ENCODE measurements at places on chromosomes 16 and 17.
A peak's percentile ranks its signal among the peaks of the same experiment; 100 is the strongest.

DNA sequence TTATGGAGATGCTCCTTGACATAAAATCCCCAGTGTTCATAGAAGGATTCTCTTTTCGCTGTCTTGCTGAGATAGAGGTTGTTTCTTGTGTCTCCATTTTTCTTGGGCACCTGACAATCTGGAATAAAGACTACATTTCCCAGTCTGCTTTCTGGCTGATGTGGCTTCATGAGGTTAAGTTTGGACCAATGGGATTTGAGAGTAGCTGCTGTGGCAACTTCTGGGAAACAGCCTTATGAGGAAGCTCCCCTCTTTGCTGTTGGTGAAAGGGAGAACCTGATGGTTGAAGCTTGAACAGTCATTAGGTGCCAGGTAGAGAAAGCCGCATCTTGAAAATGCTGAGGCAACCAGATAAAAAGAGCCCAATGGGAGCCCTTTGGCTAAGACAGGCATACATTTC is 24.4 kb downstream of the HS3ST4 start:
- DNase-seq = no peak

DNA sequence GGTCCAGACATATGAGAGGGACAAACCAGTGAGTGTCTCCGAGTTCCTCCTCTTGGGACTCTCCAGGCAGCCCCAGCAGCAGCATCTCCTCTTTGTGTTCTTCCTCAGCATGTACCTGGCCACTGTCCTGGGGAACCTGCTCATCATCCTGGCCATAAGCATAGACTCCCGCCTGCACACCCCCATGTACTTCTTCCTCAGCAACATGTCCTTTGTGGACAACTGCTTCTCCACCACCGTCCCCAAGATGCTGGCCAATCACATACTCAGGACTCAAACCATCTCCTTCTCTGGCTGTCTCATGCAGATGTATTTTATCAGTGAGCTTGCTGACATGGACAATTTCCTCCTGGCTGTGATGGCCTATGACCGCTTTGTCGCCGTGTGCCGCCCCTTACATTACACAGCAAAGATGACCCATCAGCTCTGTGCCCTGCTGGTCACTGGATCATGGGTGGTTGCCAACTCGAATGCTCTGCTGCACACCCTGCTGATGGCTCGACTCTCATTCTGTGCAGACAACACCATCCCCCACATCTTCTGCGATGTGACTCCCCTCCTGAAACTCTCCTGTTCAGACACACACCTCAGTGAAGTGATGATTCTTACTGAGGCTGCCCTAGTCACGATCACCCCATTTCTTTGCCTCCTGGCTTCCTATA is 19.2 kb downstream of the ZNF200 start:
- no peak for DNase-seq

DNA sequence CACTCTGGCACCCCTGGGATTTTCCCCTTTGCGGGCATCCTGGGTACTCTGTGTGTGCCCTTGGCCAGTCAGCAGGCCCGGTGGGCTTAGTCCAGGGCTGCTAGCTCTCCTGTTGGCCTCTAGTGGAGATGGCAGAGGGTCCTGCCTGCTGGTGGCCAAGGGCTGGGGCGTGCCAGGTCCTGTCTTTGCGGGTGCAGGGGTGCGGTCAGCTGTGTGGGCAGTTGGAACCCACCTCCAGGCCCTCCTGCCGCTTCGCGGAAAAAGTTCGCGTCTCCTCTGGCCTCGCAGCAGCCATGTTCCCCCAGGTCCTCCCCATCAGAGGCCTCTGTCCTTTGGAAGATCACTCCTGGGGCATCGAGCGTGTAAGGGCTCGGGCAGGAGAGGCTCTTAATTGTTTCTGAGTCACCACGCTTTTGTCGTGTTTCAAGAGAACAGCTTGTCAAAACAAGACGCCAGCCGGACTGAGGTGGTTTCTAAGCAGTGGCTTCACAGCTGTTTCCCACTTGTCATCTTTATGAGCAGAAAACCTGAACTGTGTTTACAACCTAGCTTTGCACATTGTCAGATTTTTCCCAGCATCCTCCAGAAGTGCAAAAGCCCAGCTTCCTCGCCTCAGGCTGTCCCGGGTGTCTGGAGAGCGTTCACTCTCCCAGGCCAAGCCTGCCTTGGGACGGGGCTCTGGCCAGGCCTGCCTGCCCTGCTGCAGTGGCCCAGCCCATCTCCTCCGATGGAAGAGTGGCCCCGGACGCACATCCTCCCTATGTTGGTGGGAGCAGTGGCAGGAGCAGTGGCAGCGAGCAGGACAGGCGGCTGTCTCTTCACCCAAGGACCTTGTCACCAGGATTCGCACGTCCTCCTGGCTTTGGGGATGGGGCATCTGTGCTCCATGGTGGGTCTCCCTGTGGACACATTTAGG is 5.0 kb upstream of the DNASE1L2 start:
- DNase-seq = peak; percentile 58

DNA sequence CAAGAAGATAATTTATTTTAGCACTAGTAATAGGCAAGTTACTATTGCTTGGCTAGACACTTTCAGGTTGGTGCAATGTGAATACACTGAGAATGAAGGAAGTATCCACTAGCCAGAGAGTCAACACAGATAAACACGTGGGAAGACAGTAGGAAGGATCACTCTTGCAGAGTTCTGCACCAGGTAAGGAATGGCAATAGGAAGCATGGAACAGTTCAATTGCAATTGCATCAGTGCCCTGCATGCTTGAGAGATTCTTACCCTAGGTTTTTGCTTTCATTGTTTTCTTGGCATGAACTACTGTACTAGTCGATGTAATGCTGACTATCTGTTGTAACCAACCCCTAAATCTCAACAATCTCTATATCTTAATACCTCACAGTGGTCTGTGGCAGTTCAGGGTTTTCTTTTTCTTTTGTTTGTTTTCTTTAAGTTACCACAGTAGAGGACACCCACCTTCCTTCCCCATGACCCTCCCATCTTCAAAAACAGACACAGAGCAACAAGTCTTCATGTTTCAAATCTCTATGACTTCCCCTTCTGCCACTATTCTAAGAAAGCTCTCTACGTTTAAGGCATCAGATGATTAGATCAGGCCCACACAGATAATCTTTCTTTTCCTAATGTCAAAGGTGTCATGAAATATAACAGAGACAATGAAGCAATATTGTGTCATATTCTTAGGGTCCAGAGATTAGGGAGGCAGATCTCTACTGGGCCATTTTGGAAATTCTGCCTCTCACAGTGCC is 18.1 kb upstream of the ABCA8 start:
- DNase-seq = no peak

DNA sequence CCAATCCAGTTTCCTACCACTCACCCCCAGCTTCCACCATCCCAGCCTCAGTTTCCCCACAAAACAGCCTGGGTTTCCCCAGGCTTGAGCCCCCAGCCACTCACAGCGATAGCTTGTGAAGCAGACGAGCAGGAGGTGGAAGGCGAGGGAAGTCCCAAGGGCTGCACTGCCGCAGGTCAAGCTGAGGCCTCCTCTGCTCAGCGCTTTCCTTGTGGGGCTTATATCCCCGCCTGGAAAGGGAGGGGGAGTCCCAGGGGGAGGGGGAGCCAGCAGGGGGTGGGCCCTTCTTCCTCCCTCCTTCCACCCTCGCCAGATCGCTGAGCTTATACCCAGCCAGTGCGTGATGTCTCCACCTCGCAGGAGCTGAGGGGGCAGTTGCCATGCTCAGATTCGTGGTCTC is at the start of gene PYY:
TSS of gene PYY (minus strand) at position 195 of the 400 bp plus-strand sequence. CDS start 457 bp downstream, outside the sequence.
- DNase-seq = no peak
